NCI-H510A (cell line): ENCODE measurements at places on chromosomes 1 and 21.

DNA sequence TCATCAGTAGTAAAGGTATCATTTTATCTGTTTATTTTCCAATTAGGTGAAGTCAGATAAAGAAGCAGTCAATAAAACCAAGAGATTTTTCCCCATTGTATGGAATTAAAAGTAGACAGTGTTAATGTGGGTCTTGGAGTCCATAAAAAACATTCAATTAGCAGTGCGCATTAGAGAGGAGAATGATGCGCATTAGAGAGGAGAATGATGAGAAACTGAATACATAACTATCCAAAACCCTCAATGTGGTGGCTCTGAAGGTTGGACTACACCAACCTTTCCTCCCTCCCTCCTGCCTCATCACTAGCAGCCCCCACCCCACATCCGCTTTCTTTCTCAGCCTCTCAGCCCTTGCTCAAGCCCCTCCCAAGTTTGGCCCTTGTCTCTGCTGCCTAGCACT, 99.5 kb downstream of the DAB1 start:
- no peak for DNase-seq

- no peak for DNase-seq
Observed at GRCh38 chr1:31196685-31197084, 43.0 kb downstream of the NKAIN1 start.

GRCh38 chr1:1407636-1408318, 684 bp upstream of the MRPL20 start:
- peak; percentile 42 for DNase-seq

GRCh38 chr1:10980094-10980577, 32.3 kb upstream of the TARDBP start:
- peak; percentile 78 for DNase-seq

GRCh38 chr1:161128591-161129420, 3.7 kb downstream of the DEDD start:
- DNase-seq = no peak

DNA sequence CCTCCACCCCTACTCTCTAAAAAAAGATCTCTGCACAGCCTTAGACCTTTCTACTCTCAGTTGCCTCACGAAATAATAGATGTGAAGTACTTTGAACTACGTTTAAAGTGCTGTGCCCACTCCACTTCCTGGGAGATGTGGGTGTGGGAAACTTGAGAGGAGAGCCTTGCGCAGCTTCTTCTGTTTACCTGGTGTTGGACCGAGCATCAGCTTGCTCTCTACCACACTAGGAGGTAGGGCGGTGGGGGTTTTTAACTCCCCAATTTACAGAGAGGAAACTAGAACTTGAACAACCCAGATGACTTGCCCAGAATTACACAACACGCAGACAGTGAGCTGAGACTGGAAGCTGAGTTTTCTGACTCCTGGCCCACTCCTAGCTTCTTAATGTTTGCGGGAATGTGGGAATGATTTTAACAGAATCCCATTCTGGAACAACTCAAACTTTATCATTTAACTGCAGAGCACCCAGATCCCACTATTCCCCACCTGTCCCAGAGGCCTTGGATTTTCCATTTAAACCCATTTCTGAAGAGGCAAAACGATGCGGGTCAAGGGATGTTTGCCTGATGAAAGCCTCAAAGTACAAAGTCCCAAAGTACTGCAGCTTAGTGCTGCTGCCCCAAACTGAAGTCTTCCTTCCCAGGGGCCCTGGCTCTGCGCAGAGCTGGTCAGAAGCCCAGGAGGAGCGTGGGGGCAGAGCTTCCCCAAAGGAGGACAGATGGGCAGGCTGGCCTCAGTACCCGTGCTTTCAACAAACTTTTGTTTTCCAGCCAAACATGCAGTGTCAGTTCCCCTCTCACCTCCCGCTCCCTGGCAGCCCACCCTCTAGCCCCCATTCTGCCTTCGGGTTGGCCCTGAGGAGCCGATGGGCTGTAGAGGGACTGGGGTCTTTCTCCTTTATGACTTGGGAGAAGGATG, 19.0 kb downstream of the BTG2 start:
- DNase-seq = no peak

- no peak for DNase-seq
Observed at GRCh38 chr1:57440096-57440495, 16.2 kb upstream of the DAB1 start.

- no peak for DNase-seq
Observed at GRCh38 chr1:171916315-171916771, 75.0 kb downstream of the DNM3 start.

DNA sequence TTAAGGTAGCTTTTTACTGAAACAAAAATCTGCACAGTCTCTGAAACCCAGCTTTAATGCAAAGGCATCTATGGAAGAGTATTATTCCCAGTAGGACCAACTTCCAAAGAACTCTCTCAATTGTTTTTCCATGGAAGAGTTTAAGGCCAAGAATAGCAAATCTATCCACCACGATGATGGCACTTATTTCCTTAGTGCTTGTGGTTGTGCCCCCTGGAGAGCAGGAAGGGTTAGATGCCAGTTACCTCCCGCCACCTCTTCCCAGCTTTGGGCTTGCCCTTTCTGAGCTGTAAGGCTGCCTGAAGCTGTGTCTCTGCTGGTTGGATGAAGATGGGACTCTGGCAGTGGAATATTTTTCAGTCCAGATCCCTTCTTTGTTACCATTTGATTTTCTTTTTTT, 4.8 kb upstream of the ATP1A1 start:
- no peak for DNase-seq

DNA sequence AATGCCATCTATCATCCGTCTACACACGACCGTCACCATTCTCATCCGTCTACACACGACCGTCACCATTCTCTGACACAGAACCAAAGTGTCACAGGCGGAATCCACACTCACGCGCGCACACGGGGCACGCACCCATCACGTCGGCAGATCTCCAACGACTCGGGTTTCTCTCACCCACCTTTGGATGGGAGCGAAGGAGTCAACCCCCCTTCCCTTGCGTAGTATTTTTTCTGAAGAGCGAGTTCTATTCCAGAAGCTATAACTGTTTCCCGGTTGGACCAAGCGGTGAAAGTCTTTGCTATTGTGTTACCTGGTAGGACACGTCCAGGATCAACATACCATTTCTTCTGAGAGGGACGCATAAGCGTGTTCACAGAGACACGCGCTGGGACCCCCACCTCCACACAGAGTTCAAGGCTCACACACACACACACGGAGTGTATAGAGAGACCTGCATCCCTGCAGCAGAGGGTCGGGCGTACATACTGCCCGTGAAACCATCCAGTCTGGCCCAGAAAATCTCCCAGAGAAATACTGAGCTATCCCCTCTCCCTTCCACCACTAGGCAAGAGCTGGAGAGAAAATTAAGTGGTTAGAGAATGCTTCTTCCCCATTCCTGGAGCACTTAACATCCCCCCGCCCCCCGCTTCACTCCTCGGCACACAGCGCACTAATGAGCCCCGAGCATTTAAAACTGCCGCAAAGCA, 741 bp downstream of the DUSP10 start:
- DNase-seq = no peak

GRCh38 chr1:245855846-245856730, 651.0 kb downstream of the SMYD3 start:
- DNase-seq = no peak

GRCh38 chr1:3012456-3013291, 8.6 kb upstream of the ACTRT2 start:
- DNase-seq = no peak

DNA sequence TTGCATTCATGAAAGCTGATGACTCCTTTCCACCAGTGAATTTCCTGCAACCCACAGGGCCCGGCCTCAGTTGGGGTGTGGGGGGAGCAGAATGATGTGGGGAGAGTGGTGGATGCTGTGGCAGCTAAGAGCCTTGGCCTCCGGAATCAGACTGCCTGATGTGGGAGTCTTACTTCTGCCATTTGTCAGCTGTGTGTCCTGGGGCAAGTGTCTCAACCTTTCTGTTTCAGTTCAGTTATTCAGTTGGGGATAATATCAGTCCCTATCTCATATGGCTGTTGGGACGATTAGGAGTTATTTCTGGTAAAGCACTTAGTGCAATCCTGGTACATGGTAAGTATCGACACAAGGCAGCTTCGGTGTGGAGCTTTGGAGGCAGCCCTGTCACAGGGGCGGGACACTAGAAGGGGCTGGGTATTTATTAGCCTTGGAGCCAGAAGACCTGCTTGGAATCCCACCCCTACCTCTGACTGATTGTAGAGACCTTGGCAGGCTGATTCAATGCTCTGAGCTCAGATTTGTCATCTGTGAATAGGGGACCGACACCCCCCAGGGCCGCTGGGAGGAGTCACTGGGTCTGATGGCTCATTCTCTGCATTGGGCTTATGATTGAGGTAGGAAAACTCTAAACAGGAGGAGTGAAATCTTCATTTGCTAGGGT, 19.6 kb downstream of the ARHGEF10L start:
- no peak for DNase-seq

DNA sequence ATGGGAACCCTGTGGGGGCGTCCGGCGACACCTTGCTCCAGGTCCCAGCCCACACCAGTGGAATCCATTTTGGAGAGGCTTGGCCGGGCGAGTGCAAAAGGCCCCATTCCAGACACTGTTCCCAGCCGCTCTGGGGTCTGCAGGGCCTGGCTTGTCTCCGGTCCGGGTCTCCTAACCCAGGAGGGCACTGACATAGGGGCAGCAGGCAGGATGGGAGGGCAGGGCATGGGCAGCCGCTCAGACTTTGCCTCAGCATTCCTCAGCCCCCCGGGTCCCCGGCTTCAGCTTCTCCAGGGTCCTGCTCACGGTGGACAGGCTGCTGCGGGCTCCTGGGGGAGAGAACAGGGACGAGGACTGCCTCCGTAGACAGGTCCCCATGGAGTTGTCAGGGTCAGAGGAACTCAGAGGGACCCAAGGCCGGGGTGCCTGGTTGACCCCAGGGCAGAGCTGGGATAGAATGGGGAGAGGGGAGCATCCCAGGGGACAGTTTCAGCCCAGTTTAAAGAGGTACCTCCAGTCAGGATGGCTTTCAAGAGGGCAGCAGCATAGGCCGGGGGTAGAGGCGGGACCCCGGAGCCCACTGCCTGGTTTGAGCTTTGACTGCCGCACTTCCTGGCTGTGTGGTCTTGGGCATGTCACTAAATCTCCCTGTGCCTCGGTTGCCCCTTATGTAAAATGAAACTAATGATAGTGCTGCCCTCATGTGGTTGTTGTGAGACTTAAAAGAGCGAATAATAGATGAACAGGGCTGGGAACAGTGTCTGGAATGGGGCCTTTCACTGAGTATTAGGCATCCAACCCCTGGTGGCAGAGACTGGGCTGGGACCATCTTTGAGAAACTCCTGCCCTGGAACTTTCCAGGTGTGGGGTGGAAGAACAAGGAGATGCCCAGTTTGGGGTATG, 3.7 kb downstream of the KNCN start:
- DNase-seq = no peak
